ENCODE measurements at places on chromosomes 7 and 10.

GRCh38 chr7:32416846-32417245 lies 73.3 kb downstream of the LSM5 start:
- no peak for DNase-seq

DNA sequence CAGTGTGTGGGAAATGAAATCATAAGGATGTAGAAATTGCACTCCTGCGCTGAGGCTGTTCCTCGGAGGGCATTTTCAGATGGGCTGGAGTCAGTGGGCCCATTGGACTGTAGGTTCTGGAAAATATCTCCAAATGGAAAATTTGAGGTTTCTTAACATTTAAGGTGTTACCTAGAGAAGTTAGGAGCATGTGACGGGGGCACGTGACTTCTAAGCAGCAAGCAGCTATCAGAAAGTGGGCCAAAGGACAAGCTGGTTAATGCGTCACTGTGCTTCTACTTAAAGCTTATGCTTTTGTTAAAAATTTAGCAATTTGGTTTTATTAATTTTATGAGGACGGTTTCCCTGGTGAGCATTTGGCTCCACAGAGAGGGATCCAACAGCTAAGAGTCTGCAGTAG lies 298.7 kb downstream of the DPP6 start:
- DNase-seq, result no peak

DNA sequence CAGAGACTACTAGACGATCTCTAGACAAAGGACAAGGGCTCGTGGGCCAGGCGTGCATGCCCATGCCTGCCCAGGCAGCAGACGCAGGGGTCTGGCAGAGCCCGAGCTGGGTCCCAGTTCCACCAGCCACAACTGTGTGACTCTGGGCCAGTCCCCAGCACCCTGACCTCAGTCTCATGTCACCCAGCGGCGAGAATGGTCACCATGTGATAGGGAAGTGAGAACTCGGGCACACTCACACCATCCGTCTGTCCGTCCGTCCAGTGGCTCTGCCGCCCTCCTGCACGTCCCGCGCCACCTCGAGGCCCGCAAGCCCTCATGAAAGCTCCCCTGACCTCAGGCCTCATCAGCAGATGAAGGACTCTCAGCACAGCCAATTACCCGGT lies 280.0 kb downstream of the ELFN1 start:
- no peak for DNase-seq

DNA sequence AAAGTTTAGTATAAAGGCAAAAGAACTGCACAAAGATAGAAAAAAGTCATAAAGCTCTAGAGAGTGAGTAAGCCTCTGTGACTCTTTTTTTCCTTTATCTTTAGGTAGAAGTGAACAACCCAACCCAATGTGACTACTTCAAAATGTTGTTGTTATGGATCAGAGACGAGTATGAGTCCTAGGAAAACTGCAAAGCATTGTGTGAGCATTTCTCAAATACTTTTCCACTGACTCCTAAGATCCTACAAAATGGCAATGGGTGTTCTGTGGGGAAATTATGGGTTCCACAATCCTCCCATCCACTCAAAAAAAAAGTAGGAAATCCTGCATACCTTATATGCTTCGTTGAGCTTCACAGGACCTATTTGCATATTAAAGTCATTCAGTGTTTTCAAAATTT lies 177.1 kb downstream of the DGKI start:
- no peak for DNase-seq

GRCh38 chr7:55085511-55086412 lies 66.9 kb downstream of the EGFR start:
- DNase-seq, result no peak

DNA sequence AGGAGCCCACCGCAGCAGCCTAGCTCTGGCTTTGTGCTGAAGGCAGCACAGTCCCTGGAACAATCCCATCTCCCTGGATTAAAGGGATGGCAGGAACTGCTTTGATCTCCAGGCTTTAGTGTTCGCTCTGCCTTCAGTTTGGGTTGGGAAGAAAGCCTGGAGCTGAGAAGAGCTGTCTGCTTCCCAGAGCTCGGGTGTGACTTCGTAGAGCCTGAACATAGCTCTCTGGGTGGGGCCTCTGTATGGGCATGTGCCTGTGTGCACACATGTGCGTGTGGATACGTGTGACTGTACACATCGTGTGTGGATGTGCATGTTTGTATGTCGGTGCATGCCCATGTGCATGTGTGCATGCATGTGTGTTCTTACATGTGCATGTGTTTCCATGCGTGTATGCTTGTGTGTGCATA lies 8.7 kb downstream of the ADCY1 start:
- no peak for DNase-seq

DNA sequence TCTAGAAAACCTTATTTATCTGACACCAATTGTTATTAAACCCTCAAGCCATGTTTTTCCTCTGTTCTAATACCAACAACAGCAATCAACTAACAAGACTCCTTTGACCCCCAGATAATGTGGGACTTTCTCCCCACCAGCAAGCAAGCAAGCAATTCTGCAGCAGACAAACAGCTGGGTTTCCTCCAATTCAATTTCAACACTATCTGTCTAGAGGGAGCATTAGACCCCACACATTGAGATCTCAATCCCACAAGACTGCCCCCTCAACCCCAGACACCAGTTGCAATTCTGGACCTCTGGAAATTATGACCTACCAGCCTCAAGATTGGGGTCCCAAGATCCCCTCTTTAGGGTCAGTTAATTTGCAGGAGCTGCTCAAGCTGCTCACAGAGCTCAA lies 89.4 kb upstream of the TMEM26 start:
- no peak for DNase-seq

GRCh38 chr7:139943401-139943800 lies 114.3 kb downstream of the TBXAS1 start:
- DNase-seq, result no peak

Measured in activated gamma-delta T cell (primary cell).